ENCODE measurements at places on chromosomes 7 and 10.

- no peak for DNase-seq
- H3K27me3 ChIP-seq = no peaks in the 10 kb centered on the region
- no peaks in the 10 kb centered on the region for H3K36me3 ChIP-seq
- H3K4me1 ChIP-seq = peaks cover 25% of the 10 kb centered on the region
- H3K27ac ChIP-seq = no peak overlapping the region
- H3K4me3 ChIP-seq = no peak overlapping the region
Measured at GRCh38 chr7:47627580-47628283, 45.8 kb upstream of the TNS3 start.

DNA sequence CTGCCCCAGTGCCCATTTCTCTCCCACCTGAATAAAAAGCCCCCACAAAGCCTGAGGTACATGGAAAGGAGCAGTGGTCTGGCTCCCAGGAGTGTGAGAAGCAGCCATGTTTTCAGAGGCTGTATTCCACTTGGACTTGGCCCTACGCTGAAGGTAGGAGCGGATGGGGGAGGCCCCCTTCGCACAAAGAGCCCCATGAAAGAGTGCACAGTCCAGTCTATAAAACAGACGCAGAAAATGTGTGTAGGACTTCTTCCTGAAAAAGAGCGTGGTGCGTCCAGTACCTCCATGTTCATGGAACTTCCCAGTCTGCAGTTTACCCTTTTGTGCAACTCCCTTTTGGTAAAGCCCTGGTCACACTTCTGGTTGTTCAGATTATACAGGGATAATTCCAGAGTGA, 69.3 kb downstream of the EGFR start:
- no peaks in the 10 kb centered on the region for H3K36me3 ChIP-seq
- H3K4me1 ChIP-seq = peaks cover 12% of the 10 kb centered on the region
- no peak overlapping the region for H3K4me3 ChIP-seq
- peak overlapping the region; percentile 63 for H3K27ac ChIP-seq
- no peak for DNase-seq
- H3K27me3 ChIP-seq = no peaks in the 10 kb centered on the region

DNA sequence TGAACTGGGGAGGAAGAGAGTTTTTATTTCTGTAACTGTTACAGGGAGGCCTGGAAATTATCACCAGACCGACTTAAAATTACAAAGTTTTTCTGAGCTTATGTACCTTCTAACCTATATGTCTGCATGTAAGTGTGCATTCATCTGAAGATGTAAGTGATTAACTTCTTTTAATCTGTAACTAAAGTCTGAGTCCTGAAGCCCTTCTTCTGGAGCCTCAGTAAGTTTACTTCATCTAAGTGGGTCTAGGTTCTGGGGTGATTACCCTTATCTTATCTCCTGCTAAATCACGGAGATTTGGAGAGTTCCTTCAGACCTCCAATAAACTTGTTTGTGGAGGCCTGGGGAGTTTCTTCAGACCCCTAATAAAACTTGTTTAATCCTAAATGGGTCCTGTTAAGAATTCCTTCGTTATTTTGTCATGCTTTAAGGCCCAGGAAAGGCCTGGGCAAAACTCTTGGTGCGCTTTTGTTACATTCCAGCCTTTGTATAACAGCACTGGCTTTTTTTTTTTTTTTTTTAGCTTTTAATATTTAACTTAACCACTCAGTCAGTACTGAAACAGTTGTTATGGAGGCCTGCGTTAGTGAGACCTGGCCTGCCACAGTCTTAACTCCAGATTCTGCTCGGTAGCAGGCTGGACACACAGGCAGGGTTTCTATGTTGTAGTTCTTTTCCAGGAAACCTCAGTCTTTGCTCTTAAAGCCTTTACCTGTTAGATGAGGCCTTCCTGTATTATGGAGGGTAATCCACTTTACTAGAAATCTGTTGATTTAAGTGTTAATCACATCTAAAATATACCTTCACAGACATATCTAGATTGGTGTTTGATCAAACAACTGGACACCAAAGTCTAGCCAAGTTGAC, 33.0 kb downstream of the TPST1 start:
- peak overlapping the region; percentile 60 for H3K27ac ChIP-seq
- DNase-seq = no peak
- no peaks in the 10 kb centered on the region for H3K27me3 ChIP-seq
- no peak overlapping the region for H3K4me3 ChIP-seq
- peaks cover 10% of the 10 kb centered on the region for H3K4me1 ChIP-seq

DNA sequence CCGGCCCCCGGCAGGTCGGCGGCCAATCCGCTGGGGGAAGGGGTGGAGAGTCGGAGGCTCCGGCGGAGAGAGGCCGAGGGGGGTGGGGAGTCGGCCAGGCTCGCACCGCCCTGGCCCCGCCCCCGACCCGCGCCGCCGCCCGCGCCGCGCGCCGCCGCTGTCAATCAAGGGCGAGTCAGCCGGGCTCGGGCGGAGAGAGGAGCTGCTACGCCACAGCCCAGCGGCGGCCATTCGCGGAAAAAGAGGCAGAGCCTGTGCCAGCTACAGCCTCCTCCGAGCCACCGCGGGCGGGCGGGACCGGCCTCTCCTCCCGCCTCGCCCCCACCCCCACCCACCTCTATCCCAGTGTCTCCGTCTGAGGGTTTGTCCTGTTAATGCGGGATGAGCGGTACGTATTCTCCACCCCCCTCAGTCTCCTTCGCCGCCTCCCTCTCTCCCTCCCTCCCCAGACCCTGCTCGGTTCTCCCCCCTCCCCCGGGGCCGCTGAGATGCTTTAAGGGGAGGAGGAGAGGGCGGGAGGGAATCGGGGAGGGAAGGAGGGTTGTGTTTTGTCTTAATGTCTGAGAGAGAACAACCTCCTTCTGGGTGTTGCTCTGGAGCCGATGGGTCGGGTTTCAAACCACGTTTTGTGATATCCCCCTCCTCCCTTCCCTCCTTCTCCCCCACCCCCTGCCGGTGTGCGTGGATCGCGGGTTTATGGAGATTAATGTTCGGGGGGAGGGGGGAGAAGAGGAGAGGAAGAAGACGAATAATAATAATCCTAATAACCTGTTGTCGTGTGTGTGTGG, at the start of gene SP4:
SP4 (plus strand) TSS at position 213 of the 788 bp plus-strand sequence; CDS start at position 382, 169 bp downstream.
- H3K27ac ChIP-seq = peak within 1 kb of the TSS; percentile 99
- H3K4me1 ChIP-seq = peaks cover 25% of the 10 kb centered on the region
- H3K36me3 ChIP-seq = no peaks in the 10 kb centered on the region
- DNase-seq = peak; percentile 77
- no peaks in the 10 kb centered on the region for H3K27me3 ChIP-seq

DNA sequence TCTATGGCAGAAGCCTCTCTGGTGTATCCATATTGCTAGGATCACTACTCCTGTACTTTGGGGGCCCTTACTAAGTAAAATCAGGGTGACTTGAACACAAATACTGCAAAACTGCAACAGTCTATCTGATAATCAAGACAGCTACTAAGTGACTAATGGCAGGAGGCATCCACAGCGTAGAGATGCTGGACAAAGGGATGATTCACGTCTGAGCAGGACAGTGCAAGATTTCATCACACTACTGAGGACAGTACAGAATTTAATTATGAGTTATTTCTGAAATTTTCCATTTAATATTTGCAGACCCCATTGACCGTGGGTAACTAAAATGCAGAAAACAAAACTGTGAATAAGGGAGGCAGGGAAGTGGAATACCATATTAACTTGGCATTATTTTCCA, 10.4 kb downstream of the CUL2 start:
- no peak overlapping the region for H3K4me3 ChIP-seq
- no peaks in the 10 kb centered on the region for H3K4me1 ChIP-seq
- DNase-seq = no peak
- no peaks in the 10 kb centered on the region for H3K27me3 ChIP-seq
- no peaks in the 10 kb centered on the region for H3K36me3 ChIP-seq

GRCh38 chr10:70834441-70835151, 18.8 kb downstream of the SGPL1 start:
- no peak overlapping the region for H3K4me3 ChIP-seq
- no peaks in the 10 kb centered on the region for H3K27me3 ChIP-seq
- peaks cover 9% of the 10 kb centered on the region for H3K4me1 ChIP-seq

- no peaks in the 10 kb centered on the region for H3K27me3 ChIP-seq
- H3K4me1 ChIP-seq = no peaks in the 10 kb centered on the region
- H3K27ac ChIP-seq = no peak overlapping the region
- H3K4me3 ChIP-seq = no peak overlapping the region
- H3K36me3 ChIP-seq = no peaks in the 10 kb centered on the region
- no peak for DNase-seq
Measured at GRCh38 chr7:14604606-14605005, 297.9 kb downstream of the DGKB start.

DNA sequence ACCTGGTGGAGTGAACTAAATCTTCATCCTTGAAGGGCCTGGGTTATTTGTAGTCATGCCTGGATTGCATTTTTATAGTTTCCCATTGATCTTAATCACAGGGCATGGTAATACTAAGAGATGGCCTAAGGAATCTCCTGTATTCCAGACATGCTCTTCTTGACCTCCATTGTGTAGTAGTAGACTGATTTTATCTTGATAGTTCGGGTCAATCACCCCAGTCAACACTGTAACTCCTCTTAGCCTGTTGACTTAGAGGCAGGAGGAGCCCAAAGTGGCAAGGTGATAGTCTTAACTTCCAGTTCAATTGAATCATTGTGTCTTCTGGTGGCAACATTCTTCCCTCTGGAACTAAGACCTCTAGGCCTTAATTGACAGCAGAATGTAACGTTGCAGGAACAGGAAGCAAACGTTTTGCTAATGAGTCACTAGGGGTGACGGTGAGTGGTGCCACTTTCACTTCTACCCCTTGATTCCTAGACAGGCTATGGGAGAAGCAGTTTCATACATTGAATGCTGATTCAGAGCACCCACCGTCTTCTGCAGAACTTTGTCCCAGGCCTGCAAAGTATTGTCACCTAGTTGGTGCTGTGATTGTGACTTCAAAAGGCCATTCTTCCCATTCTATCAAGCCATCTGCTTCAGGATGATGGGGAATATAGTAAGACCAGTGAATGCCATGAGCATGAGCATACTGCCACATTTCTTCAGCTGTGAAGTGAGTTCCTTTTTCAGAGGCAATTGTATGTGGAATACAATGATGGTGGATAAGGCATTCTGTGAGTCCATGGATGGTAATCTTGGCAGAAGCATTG, 24.0 kb upstream of the PAPSS2 start:
- no peaks in the 10 kb centered on the region for H3K27me3 ChIP-seq
- no peak overlapping the region for H3K4me3 ChIP-seq
- no peak for DNase-seq
- H3K36me3 ChIP-seq = no peaks in the 10 kb centered on the region
- no peak overlapping the region for H3K27ac ChIP-seq
- no peaks in the 10 kb centered on the region for H3K4me1 ChIP-seq

DNA sequence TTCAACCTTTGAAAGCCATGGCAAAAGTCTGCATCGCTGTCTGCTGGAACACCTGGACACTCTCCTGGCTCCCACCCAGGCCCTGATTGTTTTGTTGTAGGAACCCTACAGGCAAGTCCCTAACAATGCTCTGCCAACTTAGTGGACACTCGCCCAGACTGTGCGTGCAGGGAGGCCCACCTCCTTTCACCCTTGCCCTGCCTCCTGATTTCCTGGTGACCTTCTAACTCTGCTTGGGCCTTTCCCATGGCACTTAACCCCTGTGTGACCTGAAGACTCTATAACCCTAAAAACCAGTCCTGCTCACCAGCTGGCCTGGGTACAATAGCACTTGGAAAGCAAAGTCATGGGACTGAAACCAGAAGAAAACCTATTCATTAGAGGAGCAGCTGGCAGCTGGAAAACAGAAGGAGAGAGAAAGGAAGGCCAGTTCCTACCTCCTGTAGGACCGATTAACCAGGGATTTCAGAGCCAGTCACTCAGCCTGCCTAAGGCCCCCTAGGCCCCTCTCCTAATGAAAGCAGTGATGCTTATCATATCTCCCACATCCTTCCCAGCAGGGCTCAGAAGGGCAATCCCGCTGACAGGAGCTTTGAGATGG, 82.7 kb upstream of the KMT2E start:
- H3K36me3 ChIP-seq = no peaks in the 10 kb centered on the region
- H3K27me3 ChIP-seq = no peaks in the 10 kb centered on the region
- no peak for DNase-seq

- peaks cover 3% of the 10 kb centered on the region for H3K4me1 ChIP-seq
- no peak overlapping the region for H3K27ac ChIP-seq
- no peaks in the 10 kb centered on the region for H3K27me3 ChIP-seq
- H3K36me3 ChIP-seq = no peaks in the 10 kb centered on the region
- no peak for DNase-seq
Measured at GRCh38 chr7:51045319-51046102, 262.8 kb upstream of the GRB10 start.

DNA sequence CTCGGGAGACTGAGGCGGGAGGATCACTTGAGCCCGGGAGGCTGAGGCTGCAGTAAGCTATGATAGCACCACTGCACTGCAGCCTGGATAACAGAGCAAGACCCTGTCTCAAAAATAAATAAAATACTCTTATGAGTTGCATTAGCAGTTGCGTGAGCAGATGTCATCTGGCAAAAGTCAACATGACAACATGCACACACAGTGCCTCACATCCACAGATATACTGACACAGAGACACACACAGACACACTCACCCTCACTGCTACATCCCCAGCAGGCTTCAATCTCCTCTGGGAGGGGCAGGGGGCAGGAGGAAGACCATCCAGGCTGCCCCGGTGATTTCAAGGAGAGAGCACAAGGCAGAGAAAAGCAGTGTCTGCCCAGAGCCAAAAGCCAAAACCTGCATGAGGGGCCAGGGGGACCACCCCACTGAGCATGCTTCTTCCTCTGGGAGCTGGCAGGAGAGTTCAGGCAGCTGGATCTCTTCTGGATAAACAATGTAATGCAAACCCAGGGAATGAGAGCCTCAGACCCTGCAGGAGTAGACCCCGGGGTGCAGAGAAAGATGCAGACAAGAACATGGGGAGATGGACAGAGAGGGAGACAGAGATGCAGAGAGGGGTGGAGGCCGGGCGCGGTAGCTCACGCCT, 9.6 kb upstream of the ELN start:
- H3K27ac ChIP-seq = no peak overlapping the region
- H3K4me1 ChIP-seq = peaks cover 59% of the 10 kb centered on the region
- H3K4me3 ChIP-seq = no peak overlapping the region
- no peaks in the 10 kb centered on the region for H3K36me3 ChIP-seq

GRCh38 chr10:13712837-13713581, 126.2 kb downstream of the PRPF18 start:
- peak; percentile 63 for DNase-seq
- H3K27ac ChIP-seq = no peak overlapping the region
- peaks cover 55% of the 10 kb centered on the region for H3K4me1 ChIP-seq
- no peaks in the 10 kb centered on the region for H3K36me3 ChIP-seq

GRCh38 chr7:11236680-11237079, 263.0 kb downstream of the PHF14 start:
- no peaks in the 10 kb centered on the region for H3K27me3 ChIP-seq
- no peak for DNase-seq
- no peaks in the 10 kb centered on the region for H3K36me3 ChIP-seq
- no peak overlapping the region for H3K4me3 ChIP-seq
- H3K27ac ChIP-seq = no peak overlapping the region
- no peaks in the 10 kb centered on the region for H3K4me1 ChIP-seq

- H3K4me3 ChIP-seq = no peak overlapping the region
- H3K27ac ChIP-seq = no peak overlapping the region
- H3K4me1 ChIP-seq = no peaks in the 10 kb centered on the region
Measured at GRCh38 chr10:80277016-80277415, 12.4 kb downstream of the MAT1A start.

GRCh38 chr10:96618653-96619052, 31.8 kb upstream of the TM9SF3 start:
- no peaks in the 10 kb centered on the region for H3K27me3 ChIP-seq
- H3K27ac ChIP-seq = no peak overlapping the region
- H3K36me3 ChIP-seq = no peaks in the 10 kb centered on the region

- H3K36me3 ChIP-seq = no peaks in the 10 kb centered on the region
- no peaks in the 10 kb centered on the region for H3K4me1 ChIP-seq
- H3K4me3 ChIP-seq = no peak overlapping the region
- DNase-seq = no peak
- no peaks in the 10 kb centered on the region for H3K27me3 ChIP-seq
Measured at GRCh38 chr7:102165136-102165535, 121.5 kb upstream of the SH2B2 start.
